ENCODE measurements at places on chromosomes 5 and 9.

DNA sequence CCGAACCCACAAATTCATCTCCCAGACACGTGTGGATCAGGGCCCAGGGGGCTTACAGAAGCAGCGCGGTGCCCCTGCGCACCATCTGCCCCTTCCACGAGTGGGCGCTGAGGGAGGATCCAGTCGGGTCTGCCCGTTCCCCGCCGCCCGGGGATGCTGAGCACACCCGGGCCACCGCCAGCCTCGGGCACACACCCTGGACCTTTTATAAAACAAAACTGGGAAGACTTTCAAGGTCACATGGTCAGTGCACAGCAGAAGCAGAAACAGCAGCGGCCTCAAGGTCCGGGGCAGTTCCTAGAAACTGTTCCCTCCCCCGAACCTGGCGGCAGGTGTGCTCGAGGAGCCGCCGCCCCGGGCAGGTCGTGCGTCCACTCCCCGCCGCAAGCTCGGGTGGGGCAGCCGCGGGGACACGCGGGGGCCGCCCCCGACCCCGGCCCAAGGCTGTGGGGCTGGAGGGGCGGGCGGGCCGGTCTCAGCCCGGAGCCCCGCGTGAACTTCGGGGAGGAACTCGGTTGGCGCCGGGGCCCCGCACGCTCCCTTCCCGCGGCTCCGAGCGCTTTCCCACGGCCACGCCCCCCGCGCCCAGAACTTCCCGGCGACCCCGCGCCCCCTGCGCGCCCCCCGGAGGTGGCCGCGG is 633 bp upstream of the PPP1R26 start:
- peak; percentile 40 for DNase-seq

DNA sequence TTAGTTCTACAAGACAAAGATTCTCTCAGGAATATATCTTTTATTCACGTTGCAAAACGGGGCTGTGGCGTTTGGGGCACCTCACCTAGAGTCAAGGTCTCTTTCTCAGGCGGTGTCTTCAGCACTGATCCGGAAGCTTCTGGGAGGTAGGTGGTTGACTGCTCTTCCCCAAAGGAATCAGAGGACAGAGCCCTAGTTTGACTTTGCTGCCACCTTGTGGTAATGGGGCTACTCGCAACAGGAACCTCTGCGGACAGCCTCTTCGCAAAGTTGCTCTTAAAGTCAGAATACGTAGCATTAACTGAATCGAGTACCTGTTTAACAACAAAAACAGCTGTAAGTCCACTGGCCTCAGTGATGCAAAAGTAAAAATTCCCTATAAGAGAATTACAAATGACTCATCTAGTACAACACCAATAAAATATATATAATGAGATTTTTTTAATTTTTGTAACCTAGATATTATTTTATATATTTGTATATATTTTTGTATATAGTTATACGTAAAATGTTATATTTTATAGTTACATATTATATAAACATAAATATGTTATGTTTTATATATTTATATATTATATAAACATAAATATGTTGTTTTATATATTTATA is 13.3 kb upstream of the GPX8 start:
- DNase-seq, result peak; percentile 87

DNA sequence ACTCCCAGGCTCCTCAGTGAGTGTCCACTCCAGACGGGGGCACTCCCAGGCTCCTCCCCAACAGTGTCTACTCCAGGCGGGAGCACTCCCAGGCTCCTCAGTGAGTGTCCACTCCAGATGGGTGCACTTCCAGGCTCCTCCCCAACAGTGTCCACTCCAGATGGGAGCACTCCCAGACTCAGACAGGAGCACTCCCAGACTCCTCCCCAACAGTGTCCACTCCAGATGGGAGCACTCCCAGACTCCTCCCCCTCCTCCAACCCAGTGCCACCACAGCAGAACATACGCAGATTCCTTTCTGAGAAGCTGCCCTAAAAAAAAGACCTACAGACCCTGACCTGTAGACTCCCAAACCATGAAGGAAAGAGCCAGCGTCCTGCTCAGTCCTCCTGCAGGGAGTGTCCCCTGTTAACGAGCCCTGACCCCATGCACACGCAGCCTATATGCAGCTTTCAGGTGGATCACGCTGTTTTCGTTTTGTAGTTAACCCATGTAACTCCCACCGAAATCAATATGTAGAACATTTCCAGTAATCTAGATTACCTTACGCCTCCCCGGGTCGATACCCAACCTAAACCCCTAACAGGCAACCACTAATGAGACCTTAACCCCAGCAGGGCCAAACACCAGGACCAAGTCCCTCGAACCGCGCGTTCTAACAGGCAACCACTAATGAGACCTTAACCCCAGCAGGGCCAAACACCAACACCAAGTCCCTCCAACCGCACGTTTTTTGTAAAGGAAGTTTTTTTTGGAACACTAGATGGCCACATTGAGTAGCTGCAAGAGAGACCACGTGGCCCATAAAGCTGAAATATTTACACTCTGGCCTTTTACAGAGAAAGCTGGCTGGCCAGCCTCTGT is 15.7 kb downstream of the PNPLA7 start:
- DNase-seq, result peak; percentile 74

DNA sequence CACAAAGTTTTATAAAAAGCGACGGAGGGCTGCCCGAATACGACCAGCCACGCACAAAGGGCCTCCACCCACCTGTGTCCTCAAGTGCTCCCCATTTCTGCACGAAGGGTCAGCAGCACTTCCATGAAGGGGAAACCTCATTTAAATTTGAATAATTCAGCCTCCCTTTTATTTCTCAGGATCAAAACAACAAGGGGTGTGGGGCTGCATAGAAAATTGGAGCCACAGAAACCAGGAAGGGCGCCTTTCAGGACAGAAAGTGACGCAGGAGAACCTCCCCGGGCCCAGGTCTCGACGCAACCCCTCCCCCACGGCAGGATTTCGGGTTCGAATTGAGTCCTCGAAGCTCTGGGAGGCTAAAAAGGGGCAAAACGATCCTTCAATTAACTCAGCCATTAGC is 2.1 kb downstream of the NRARP start:
- no peak for DNase-seq

GRCh38 chr9:618478-618877 is 223.0 kb upstream of the DMRT1 start:
- peak; percentile 60 for DNase-seq

GRCh38 chr9:81833563-81834345 is 94.5 kb upstream of the SPATA31D4 start:
- peak; percentile 47 for DNase-seq

DNA sequence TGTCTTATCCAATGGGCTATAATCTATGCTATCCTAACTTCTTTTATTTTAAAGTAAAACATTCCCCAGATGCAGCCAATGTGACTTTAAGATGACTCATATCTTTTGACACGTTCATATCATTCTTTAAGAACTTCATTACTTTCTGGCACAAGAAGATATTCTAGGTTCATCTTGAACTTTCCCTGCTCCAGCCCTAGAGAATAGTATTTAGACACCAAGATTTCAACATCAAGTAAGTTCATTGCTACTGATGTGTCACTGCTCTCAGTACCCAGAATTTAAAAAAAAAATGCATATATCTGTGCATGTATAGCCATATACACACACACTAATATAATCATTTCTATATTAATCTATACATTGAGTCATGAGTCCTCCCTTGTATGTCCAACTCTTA is 175.2 kb downstream of the SAXO1 start:
- DNase-seq, result peak; percentile 75

DNA sequence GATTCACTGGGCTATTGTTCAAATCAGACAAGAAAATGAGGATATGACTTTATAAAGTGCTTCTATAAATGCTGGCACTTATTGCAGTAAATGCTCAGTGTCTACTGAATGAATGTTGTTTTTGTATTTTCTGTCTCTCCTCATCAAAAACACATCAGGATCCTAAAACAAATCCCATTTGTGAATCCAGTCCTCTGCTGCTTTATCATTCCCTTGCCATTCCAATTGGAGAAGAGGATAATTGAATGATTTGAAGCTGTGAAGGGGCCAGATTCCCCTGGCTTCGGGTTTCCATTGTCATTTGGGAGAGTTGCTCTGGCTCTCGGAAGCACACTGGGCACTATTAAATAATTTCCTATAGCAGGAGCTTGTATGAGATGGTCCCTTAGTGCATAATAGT is 666.8 kb downstream of the ACTL7B start:
- no peak for DNase-seq

- DNase-seq, result peak; percentile 12
These were observed 5.1 kb upstream of the HK3 start for GRCh38 chr5:176904276-176904675.

DNA sequence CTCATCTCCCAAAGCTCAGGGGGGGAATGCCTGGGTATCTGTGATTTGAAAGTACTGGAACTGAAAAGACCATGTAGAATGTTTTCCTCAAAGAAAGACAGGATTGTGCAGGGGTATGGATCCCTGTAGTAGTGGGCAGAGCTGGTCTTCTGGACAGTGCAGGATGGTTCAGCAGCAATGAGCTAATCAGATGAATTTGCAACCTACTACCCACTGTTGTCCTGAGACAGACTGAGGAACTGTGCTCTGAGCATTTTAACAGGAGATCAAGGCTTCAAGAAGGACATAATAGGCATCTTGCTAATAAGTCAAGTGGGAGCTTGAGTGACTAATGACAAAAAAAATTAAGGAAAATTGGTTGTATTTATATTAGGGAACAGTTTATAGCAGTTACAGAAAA is 61.7 kb downstream of the FYB1 start:
- DNase-seq, result no peak

- DNase-seq, result peak; percentile 58
These were observed 9.9 kb downstream of the ZBED3 start for GRCh38 chr5:77076961-77077828.

DNA sequence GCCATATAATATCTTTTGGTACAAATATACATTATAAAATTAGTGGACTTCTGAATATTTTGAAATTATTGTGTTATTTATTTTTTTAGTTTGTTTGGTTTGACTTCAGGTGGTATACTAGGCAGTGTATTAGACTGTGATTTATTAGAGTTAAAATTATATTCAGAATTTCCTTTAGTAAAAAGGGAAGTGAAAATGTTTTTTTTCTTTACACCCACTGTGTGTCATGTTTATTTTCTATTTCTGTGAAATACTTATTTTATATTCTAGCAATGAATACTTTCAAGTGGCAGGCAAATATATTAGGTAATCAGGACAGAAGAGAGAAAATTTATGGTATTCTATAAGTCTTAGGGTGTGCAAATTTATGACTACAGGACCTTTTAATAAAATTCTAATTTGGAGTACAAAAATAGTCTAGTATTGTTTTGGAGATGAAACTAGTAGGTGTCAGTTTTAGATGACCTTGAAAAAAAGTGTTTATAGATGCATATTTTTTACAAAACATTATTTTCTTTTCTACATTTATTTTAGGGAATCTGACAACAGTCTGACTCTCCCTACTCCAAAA is 8.8 kb downstream of the CSNK1G3 start:
- DNase-seq, result no peak

GRCh38 chr5:62714296-62714695 is 135.7 kb downstream of the LRRC70 start:
- no peak for DNase-seq

DNA sequence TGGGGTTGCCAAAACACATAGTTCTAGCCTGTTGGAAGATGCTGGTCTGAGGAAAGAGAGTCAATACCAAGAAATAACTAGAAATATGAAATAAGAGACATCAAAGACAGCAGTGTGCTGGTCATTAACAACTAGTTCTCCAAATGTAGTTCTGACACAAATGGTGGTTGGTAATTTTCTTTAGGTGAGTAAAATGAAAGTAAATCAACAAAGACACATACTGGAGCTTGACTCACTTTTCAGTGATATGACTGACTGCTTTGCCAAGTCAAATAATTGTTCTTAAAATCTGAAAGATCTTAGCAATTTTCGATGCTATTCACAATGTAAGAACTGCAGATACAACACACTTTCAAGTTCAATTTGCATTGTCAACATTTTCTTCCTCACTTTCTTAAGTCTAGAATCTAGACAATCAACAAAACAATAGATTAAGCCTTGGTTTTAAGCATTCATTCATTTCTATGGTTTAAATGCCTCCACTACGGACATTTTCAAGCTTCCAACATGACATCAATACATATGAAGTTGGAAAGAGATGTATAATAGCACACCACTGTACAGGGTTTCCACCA is 166.8 kb upstream of the MAP3K1 start:
- no peak for DNase-seq

GRCh38 chr9:108271236-108271635 is 584.5 kb downstream of the ACTL7B start:
- no peak for DNase-seq

GRCh38 chr9:98954244-98954610 is 10.5 kb downstream of the COL15A1 start:
- no peak for DNase-seq

DNA sequence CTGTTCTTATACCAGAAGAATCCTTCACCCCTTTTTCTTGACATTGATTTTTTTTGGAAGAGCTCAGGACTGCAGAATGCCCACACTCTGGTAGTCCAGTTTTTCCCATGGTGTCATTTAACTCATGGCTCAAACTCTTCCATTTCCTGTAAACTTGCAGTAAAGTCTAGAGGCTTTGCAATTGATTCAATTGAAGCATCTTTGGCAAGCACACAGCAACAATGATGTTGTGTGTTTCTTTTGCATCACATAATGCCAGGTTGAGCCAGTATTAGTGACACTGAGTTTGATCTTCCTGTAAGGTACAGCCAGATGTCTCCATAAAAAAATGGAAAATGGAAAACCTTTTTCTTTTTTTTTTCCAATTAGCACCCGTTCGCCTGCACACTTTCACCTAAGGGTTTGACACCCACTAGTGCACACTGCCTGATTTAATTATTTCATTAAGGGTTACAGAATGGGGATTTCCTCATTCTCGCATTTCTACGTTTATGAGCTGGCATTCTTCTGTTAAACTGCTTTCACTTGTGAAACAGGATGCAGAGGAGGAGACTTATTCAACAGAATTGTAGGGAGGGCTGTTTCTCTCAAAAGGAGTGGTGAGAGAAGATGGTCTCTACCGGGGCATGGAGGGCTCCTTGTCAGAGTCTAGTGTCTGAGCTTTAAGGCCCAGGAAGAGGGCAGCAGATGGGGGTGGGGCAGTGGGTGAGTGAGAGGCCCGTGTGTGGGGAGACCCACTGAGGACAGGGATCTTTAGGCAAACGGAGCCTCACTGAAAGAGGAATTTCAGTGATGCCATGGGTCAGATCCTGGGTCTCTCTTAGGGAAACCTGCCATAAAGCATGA is 2.2 kb upstream of the S1PR3 start:
- DNase-seq, result peak; percentile 77

DNA sequence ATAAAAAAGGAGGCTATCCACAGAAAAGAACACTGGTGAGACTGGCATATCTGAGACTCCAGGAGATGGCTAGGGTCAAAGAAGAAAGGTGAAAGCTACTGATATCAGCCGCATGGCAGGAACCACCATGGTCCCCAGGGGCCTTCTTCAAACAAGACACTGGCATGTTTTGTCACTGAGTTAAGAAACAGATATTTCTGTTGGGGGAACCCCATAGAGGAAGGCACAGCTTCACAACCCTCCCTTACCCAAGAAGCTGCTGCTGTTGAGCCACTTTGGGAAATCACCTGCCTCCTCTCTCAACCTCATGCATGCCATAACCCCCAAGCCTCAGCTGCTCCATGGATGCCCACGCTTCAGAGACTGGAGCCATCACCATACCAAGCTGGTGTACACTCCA is 13.3 kb upstream of the BTNL3 start:
- DNase-seq, result no peak

All from EH (cell line).